ENCODE measurements at places on chromosomes 3 and 15.
A peak's percentile ranks its signal among the peaks of the same experiment; 100 is the strongest.

DNA sequence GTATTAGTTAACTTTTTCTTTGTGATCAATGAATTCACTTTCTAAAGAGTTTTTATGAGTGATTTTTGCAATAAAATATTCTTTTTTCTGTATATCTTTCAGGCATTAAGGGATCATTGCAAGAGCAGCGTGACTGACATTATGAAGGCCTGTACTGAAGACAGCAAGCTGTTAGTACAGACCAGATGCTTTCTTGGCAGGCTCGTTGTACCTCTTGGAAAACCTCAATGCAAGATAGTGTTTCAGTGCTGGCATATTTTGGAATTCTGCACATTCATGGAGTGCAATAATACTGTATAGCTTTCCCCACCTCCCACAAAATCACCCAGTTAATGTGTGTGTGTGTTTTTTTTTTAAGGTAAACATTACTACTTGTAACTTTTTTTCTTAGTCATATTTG, 24.4 kb downstream of the SELENOT start:
- no peak for DNase-seq

DNA sequence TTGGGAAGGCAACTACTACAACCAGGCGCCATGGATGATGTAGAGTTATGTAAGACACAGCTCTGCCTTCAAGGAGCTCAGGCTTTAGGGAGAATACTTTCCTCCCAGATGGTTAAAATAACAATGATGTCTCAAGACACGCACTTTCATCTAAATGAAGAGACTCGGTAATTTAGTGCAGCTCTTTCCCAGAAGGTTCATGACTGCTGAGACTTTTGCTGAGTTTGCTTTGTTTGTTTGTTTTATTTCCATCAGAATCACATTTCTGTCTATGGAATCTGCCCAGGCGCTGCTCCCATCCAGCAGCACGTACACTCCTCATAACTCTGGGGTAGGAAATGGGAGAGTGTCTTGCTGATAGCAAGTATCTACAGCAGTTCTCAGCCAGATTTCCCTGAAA, 33.9 kb upstream of the MEX3B start:
- no peak for DNase-seq

DNA sequence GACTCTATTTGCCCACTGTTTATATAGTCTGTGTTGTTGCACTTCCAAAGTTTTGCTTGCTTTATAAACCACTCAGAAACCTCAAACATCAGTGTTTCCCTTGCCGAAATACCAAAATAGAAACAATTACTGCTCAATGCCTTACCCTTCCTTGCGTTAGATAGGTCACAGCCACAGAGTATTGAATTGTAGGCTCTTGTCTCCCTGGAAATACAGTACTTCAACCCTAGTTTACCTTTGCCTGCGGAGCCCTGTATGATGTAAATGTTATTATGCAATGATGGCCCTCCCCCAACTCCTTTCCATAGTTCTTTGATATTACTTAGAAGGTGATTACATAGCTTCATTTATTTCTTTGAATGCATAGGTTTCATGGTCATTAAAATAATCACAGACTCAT, 44.2 kb downstream of the SOX2 start:
- DNase-seq: no peak

- no peak for DNase-seq
Measured at GRCh38 chr15:88615303-88616107, 5.6 kb upstream of the AEN start.

GRCh38 chr3:146189519-146190173, 28.7 kb upstream of the PLOD2 start:
- DNase-seq: no peak

- no peak for DNase-seq
Measured at GRCh38 chr15:81074773-81075172, 59.3 kb upstream of the CFAP161 start.

- no peak for DNase-seq
Measured at GRCh38 chr3:100041328-100041749, 73.0 kb downstream of the FILIP1L start.

DNA sequence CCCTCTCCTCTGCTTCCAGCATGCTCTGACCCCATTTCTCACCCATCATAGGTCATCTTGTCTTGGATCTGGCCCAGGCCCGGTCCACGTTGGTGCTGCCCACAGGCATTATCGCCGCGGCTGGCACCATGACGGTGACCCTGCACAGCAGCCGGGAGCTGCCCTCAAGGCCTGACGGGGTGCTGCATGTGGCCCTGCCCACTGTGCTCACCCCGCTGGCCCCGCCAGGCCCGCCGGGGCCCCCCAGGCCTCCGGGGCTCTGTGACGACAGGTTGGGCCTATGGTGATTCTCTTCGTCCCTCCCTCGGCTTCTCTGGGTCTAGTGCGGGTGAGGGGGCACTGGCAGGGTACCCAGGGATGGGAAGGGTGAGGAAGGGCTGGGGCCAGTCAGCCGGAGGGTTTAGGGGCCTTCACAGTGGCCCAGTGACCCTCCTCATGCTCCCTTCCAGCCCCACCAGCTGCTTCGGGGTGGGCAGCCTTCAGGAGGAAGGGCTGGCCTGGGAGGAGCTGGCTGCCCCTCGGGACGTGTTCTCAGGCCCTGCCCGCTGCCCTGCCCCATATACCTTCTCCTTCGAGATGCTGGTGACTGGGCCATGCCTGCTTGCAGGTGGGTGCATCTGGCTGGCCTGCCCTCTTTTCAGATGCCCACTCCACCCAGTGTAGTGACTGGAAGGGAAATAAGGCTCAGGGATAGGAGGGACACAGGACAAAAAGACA, 3.9 kb downstream of the VWA5B2 start:
- DNase-seq: no peak

DNA sequence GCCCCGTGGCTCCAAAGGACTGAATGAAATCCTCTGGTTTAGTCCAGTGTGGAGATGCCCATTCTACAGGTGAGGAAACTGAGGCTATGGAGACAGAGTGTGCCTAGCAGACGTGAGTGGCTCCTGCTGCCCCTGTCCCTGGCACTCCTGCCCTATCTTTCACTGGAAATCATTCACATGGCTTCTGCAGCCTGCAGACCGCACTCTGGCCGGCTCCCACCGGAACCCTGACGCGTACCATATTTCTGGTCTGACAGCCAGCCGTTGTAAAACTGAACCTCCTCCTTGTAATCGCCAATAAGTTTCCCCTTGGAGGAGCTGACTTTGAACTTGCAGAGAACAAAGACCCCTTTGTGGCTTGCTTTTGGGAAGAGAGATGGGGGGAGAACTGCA, 136.5 kb downstream of the CHSY1 start:
- peak; percentile 35 for DNase-seq

- no peak for DNase-seq
Measured at GRCh38 chr3:164233951-164234350, 844.3 kb downstream of the SI start.

GRCh38 chr3:140910860-140911259, 30.8 kb upstream of the SLC25A36 start:
- no peak for DNase-seq

DNA sequence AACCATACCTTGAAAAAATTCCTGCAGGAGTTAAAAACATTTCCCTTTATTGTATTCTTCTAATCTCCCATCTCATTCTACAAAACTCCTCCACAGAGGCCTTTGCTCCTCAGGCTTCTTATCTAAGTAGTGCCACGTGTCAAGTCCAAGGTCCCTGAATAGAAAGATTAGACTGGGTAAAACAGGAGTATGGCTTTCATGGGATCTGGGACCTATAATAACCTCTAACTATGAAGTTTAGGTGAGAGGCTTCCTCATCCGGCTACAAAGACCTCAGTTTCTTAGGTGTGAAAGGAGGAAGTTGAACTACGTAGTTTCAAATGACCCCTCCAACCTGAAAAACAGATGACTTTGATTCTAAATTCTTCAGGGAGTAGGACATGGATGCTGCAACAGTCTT, 20.0 kb downstream of the GPR15 start:
- no peak for DNase-seq

GRCh38 chr15:95609096-95609495, 721.4 kb upstream of the NR2F2 start:
- no peak for DNase-seq

- no peak for DNase-seq
Measured at GRCh38 chr15:68821841-68822381, 1.2 kb upstream of the ANP32A start.

GRCh38 chr15:43423793-43424192, 52.9 kb downstream of the TUBGCP4 start:
- no peak for DNase-seq

GRCh38 chr15:65411465-65412071, 11.2 kb downstream of the IGDCC4 start:
- no peak for DNase-seq

- no peak for DNase-seq
Measured at GRCh38 chr3:59316688-59317275, 267.0 kb upstream of the CFAP20DC start.

GRCh38 chr15:99983886-99984286, 250.6 kb upstream of the LYSMD4 start:
- DNase-seq: peak; percentile 56

- no peak for DNase-seq
Measured at GRCh38 chr15:101107625-101108460, 144.0 kb downstream of the CHSY1 start.

DNA sequence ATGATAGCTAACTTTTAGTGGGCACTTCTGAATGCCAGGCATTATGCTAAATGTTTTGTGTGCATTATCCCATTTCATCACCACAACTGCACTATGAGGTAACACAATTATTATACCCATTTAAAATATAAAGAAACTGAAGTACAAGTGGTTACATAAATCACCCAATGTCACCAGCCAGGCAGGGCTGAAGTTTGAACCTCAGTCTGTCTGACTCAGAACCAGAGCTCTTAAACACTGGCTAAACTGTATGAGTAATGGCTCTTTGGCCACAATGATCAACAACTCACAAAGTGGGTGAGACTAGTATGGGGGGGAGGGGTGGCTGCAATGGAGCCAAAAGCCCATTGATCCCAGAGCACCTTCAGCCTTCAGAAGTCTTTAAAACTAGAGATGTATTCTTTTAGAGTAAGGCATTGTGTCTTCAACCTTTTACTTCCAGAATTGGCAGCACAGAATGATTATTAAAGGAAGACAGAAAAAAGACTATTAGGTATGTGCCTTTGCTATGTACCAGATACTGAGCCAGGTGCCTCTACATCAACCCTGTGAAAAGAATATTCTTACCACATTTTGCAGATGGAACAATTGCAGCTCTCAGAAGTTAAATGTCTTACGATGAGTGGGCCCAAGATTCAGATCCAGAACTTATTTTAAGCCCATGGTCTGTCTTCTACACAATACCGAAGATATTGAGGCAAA, 166.9 kb downstream of the UACA start:
- no peak for DNase-seq

- DNase-seq: no peak
Measured at GRCh38 chr15:100601163-100601562, 821 bp downstream of the LINS1 start.
